ENCODE measurements at places on chromosomes 1 and 21.
A peak's percentile ranks its signal among the peaks of the same experiment; 100 is the strongest.

GRCh38 chr1:223825767-223826748 lies 19.7 kb downstream of the TP53BP2 start:
- DNase-seq: no peak

GRCh38 chr1:112850034-112850757 lies 105.8 kb downstream of the SLC16A1 start:
- no peak for DNase-seq

GRCh38 chr1:59298710-59299346 lies 1.9 kb downstream of the FGGY start:
- no peak for DNase-seq

- DNase-seq: no peak
These were observed 684 bp downstream of the LTN1 start for GRCh38 chr21:28991861-28992525.

GRCh38 chr1:119659628-119660027 lies 11.6 kb upstream of the ZNF697 start:
- DNase-seq: no peak

- no peak for DNase-seq
These were observed 258.0 kb downstream of the KCTD3 start for GRCh38 chr1:215825056-215825455.

GRCh38 chr1:75791022-75791421 lies 5.0 kb downstream of the RABGGTB start:
- DNase-seq: no peak

- no peak for DNase-seq
These were observed 33.1 kb downstream of the MTOR start for GRCh38 chr1:11229203-11229602.

GRCh38 chr21:44952116-44952928 lies 12.5 kb downstream of the SLX9 start:
- DNase-seq: no peak

- DNase-seq: no peak
These were observed 375.9 kb downstream of the BRINP3 start for GRCh38 chr1:190101756-190102155.

DNA sequence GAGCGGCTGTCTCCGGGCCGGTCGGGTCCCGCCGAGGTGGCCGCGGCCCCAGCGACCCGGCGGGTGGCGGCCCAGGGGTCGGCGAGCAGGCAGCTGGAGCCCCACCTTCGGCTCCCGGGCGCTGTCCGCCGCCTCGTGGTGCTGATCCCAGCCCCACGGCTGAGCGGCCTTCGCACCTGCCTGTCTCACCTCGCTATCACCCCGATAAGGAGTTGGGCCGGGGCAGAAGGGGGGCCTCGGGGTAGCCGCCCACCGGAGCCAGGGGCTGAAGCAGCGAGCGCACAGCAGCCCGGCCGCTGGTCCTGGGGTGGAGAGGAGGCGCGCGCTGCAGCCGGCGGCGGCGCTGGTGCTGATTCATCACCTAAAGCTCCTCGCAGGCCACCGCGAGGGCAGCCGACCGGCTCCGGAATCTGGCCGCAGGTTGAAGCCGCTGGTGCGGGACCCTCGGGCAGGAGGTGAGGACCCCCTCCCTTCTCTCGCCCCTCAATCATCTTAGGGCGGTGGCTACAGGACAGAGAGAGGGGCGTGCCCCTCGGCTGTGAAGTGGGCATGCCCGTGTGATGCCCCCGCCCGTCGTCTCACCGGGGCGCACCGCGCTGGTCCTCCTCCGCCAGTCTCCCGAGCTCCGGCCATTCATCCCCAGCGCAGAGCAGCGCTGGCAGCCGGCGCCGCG lies 575 bp downstream of the TRIM67 start:
- DNase-seq: no peak

GRCh38 chr1:212760126-212760823 lies 31.3 kb downstream of the NSL1 start:
- DNase-seq: no peak

- DNase-seq: no peak
These were observed 1.5 kb upstream of the ARHGEF11 start for GRCh38 chr1:157047062-157047410.

- no peak for DNase-seq
These were observed 771 bp downstream of the EIF4G3 start for GRCh38 chr1:21175670-21176581.

DNA sequence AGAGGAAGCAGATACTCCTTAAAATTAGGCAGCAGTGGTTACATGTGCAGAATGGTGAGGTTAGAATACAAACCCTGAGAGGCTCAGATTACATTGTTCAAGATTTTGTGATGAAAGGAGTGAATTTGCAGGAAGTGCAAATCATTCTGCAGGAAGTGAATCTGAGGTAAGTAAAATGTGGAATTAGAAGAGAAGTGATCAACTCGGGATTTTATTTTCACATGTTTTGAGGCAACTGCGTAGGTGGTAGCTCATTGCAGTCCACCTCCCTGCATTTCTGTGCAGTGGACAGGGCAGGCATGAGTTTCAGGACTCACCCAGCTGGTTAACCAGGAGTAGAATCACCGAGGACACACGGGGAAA lies 2.1 kb upstream of the PLA2G2C start:
- no peak for DNase-seq

DNA sequence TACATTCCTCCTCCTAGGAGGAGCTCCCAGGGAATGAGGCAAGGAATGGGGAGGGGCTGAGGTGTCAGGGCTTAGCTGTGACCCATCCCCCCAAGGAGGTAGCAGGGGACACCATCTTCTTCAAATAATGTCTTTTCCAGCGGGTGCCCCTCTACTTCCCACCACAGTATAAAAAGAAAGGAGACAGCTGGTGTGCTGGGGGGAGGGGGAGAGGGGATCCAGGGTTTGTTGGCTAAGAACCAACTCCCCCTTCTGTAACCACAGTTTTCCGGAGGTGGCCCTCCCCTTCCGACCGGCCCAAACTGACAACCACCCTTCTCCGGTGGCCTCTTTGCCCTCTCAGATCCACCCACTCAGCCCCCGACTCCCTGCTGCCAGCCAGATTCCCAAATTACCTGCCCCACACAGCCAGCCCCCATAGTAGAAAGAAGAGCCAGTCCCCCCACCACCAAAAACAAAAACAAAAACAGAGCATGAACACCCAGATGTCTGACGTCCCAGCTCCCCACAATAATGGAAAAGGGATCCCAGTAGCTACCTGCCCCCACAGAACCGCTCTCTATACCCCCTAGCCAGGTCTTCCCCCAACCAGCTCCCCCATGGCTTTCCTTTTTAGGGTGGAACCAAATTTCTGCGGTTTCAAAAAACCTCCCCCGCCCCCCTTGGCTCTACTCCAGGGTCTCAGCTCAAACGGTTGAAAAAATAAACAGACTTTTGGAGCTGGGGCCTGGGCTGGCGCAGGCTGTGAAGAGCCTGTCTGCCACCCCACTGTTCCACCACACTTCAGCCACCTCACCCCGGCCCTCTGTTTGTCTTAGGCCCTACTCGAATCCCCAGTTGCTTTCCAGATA lies 2.1 kb downstream of the ARHGEF2 start:
- DNase-seq: peak; percentile 57

DNA sequence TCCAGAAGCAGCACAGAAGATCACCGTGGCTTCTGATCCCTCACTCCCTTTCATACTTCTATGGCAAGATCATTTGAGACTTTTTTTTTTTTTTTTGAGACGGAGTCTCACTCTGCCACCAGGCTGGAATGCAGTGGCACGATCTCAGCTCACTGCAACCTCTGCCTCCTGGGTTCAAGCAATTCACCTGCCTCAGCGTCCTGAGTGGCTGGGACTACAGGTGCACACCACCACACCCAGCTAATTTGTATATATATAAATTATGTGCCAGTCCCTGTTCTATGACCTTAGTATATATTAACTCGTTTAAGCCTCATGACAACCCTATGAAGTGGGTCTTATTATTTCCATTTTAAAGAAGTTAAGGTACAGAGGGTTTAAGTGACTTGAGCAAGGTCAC lies 298.5 kb downstream of the VAV3 start:
- no peak for DNase-seq

GRCh38 chr1:231183639-231184590 lies 22.1 kb downstream of the TRIM67 start:
- no peak for DNase-seq

GRCh38 chr1:19430121-19431068 lies 54.9 kb downstream of the CAPZB start:
- DNase-seq: no peak

DNA sequence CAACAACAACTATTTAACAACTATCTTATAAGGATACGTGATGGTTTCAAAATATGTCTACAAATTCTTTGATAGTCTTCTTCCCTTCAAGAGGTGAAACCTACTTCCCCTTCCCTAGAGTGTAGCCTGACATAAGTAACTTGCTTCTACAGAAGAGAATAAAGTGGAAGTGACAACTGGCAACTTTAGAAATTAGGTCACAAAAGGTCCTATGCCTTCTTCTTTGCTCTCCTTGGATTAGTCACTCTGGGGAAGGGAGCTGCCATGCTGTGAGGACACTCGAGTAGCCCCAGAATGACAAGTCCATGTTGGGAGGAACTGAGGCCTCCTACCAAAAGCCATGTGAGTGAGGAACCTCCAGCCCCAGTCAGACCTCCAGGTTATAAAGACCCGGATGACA lies 19.2 kb downstream of the EFCAB14 start:
- no peak for DNase-seq

DNA sequence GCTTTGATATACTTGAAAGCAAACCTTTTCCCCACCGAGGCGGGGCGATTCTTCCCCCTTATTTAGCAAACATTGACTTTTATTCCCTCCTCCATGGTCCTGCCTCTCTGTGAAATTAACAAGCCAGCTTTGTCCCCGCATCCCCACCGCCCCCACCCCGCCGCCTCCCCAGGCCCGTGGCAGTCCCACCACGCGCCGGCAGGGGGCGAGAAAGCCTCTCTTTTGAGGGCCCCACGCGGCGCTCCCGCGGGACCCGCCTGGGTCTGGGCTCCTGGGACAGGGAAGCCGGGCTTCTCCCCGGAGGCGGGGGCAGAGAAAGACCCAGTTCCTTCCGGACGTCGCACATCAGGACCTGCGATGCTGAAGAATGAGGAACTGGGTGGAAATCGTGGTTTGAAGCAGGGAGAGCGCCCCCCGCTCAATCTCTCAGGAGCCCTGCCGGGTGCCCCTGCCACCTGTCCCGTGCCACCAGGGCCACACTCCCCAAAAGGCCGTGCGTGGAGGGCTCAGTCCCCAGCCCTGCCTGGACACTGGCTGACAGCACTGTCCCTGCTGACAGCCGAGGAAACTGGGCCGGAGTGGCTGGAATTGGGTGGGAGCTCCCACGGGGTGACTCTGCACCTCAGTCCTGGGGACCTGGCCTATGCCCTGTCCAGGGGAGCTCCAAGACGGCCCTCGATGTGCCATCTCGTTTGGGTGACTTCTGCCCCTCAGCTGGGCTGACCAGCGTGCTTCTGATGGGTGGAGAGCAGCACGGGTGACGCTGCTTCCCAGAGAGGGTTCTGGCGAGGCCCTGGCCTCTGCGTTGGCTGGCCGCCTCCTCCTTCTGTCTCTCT lies 8.6 kb upstream of the ACTRT2 start:
- DNase-seq: no peak

- no peak for DNase-seq
These were observed 2.3 kb downstream of the LYPLA2 start for GRCh38 chr1:23793018-23793781.

GRCh38 chr1:183891158-183891856 lies 86.4 kb downstream of the RGL1 start:
- DNase-seq: no peak

DNA sequence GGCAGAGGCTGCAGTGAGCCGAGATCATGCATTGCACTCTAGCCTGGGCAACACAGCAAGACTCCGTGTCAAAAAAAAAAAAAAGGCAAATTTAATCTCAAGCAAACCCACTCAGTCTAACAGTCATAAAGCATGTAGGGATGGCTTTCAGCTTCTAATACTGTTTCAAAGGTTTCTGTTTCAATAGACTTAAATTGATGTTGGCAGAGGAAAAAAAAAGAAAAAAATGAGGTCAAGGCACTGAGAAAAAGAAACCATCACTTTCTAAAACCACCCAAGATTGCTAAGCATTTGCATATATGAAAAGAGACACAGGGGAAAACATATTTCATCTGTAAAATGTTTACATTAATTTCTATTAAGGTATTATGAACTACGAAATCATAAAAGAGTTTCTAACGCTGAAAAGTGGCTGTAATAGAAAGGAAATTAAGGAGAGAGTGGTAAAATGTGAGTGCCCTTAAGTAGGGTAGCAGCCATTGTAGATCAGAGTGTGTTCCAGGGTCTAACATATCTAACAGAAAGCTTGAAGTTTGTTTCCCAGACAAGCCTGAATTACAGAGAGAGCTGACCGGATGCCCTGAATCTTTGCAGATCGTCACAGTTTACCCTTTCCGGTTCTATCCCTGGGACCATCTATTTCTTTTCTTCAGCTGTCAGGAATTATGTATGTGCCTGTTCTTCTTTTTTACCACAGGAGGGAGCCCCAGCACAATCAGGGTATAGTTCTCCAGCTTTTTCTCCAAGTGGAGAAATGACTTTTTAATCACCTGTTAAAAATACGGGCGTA lies 70.0 kb downstream of the PLD5 start:
- peak; percentile 35 for DNase-seq

- DNase-seq: no peak
These were observed 8.2 kb upstream of the C1orf141 start for GRCh38 chr1:67142931-67143330.

DNA sequence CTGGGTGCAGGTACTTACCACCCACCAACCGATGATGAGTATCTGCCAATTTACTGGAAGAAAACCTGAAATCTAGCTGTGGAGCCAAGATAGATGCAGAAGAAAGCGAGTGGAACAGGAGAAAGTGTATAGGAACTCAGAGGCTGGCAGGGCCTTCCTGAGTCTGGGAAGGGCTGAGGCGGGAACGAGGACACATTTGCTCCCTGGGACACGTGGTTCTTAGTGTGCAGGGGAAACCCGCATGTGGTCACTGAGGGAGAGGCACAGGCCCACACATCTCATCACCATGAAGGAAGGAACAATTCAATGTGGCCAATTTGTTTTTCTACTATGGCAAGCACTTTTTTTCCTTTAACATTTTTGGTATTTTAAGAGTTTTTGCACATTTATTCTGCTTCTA lies 8.2 kb downstream of the RYR2 start:
- no peak for DNase-seq

- no peak for DNase-seq
These were observed 6.9 kb upstream of the ATXN7L2 start for GRCh38 chr1:109476825-109477224.

All from SK-N-MC (cell line).